ENCODE measurements at places on chromosomes 16 and 17.

GRCh38 chr16:734981-735881, 5.6 kb downstream of the CIAO3 start:
- DNase-seq, result no peak

- DNase-seq, result no peak
Measured at GRCh38 chr17:69503711-69504110, 89.2 kb downstream of the MAP2K6 start.

GRCh38 chr17:48198950-48199541, 91.5 kb downstream of the SNX11 start:
- DNase-seq, result no peak

DNA sequence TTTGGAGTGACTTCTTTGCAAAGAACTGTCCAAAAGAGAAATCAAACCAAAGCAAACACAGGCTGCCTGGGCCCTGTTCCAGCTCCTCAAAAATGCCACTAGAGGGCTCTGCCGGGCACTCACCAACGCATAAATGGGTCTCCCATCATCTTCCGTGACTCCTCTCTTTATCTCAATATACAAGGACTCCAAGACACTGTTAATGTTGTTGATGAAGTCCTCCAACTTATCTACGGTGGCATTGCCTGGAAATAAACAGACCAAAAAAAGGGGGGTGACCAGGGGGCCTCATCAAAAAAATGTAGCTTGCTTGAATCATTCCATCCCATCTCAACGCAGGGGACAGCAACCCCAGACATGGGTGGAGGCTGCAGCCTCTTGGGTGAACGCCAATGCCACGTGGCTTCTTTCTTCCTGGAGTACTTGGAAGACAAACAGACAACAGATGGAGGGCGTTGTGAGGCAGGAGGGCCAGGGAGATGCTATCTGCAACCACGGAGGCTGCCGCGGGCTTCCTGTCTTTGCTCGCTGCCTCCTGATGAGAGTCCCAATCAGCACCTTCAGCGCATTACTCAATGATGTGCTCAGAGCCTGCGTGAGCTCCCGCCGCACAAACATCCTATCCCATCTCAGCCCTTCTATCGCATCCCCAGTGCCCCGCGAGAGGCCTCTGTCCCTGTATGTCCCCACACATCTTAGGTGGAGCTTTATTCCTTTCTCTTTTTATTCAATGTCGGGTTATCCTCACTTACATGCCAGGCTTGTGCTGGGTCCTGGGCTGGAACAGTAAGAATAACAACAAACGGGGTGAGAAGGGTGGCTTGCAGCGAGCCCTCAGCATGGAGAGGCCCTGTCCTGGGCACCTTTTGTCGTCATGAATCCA, 32.0 kb downstream of the KDM8 start:
- peak; percentile 81 for DNase-seq

GRCh38 chr17:77441130-77441920, 300.6 kb downstream of the SEC14L1 start:
- DNase-seq, result no peak

DNA sequence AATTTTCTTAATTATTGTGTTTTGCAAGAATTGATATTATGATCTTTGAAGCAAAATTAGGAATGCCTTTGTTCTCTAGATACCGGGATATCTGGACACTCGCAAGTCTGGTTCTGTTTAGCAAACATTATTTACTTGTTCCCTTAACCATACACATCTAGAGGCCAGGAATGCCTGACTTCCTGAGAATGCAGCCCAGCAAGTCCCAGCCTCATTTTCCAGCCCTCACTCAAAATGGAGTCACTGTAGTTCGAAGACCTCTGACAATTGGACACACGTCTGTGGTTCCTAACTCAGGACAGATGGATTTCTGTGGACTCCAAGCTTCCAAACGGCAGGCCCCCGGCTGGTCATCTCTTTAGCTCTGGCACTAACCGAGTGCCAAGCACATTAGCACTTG, 355.4 kb upstream of the RBFOX1 start:
- no peak for DNase-seq

DNA sequence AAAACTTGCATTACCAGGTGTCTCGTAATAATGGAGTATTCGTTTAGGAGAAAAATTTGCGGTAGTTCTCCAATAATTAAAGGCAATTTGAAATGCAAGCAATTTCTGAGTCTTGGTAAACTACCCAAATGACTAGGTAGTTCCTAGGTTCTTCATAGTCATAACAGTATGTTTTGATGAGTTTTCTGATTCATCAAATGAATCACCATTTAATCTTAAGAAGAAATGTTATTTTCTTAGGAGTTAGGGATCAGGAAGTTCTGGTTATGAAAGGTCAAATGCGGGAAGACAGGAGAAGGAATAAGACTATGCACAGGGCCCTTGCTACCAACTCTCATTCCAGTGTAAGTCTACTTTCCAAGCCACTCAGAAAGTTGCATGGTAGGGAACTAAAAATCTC, 221.5 kb upstream of the SOX9 start:
- DNase-seq, result no peak

GRCh38 chr17:37770631-37771518, 26.0 kb upstream of the HNF1B start:
- DNase-seq, result peak; percentile 15

DNA sequence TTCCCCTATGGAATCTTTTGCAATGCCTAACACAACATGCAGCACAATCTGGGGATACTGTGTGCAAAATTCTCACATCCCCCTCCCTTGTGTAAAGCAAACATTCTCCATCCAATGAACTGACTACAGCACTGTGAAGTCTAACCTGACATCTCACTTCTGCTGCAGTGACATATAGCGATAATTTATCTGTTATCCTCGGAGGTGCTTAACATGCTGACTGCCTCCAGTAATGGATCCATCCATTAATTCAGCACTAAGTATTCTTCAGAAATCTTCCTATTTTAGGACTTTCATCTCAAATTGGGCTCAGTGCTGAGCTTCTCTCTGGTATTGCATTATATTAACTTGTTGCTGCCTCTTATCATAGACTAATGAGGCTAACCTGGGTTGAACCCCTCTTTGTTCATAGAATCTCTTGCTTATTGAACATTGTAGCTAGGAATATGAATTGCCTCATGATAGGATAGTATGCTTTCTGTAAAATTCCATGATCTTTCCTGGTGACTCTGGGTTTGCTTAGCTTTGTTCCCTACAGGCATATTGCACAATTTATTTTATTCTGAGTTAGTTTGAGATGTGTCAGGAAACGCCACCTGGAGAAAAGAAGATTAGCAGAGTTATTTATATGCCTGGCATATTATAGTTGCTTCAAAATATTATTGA, 187.9 kb downstream of the CNTNAP4 start:
- DNase-seq, result no peak

DNA sequence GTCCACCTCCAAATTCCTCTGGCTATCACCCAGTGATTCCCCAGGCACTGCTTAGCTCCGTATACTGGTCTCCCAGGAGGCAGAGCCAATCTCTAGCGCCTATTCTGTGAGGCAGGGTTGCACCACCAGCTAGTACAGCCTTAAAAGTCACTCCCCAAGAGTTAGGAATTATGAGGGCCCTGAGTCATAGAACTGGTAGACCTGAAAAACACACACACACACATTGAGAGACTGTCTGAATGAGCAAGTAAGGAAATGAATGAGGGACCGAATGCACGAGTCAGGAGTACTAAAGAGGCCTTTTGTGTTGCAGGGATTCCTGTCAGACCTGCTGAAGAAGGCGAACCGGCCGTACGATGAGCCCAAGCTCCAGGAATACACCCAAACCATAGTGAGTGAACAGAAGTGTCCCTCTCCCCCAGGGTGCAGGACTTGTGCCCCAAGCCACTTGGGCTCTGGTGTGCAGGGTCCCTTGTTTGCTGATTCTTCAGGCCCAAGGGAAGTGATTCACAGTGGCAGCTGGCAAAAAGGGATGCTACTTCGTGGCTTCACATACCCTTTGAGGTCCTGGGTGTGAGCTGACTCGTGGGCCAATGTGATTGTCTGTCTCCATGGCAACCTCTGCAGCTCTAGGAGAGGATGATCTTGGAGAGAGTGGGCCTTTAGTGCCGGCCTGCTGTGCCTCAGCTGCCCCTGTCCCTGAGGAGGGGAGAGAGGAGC, 24.7 kb downstream of the CALB2 start:
- no peak for DNase-seq

DNA sequence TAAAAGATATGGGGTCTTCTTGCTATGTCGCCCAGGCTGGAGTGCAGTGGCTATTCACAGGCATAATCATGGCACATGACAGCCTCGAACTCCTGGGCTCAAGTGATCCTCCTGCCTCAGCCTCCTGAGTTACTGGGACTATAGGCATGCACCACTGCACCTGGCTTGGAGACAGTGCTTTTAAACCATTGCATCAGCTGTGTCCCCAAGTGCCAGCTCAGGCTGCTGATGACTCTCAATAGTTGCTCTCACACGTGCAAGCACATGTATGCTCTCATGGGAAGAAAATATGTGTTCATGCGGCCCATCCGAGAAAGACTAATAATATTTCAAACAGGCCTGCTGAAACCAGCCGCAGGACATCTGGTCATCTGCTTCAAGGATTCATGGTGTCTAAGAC, 8.8 kb downstream of the CCL16 start:
- no peak for DNase-seq
